ENCODE measurements at places on chromosomes 2 and 18.
A peak's percentile ranks its signal among the peaks of the same experiment; 100 is the strongest.

- no peak for DNase-seq
These were observed 11.7 kb downstream of the WDR7 start for GRCh38 chr18:56662902-56663301.

- peak; percentile 88 for DNase-seq
These were observed 78.5 kb downstream of the RHOB start for GRCh38 chr2:20525041-20526035.

DNA sequence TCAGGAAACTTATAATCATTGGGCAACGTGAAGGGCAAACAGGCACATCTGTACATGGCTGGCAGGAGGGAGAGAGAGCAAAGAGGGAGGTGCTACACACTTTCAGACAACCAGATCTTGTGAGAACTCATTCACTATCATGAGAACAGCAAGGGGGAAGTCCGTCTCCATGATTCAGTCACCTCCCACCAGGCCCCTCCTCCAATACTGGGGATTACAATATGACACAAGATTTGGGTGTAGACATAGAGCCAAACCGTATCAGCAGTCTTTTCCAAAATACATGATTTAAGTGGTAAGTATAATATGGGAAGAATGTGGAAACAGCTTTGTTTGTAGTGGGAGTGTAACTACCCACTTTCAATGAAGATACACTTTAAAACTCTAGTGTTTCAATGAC is 65.0 kb downstream of the EPB41L5 start:
- no peak for DNase-seq

GRCh38 chr18:44725300-44726058 is 44.8 kb downstream of the SETBP1 start:
- no peak for DNase-seq

GRCh38 chr2:86186431-86186830 is 8.8 kb downstream of the IMMT start:
- no peak for DNase-seq

- no peak for DNase-seq
These were observed 1057.2 kb upstream of the PIK3C3 start for GRCh38 chr18:40897884-40898283.

DNA sequence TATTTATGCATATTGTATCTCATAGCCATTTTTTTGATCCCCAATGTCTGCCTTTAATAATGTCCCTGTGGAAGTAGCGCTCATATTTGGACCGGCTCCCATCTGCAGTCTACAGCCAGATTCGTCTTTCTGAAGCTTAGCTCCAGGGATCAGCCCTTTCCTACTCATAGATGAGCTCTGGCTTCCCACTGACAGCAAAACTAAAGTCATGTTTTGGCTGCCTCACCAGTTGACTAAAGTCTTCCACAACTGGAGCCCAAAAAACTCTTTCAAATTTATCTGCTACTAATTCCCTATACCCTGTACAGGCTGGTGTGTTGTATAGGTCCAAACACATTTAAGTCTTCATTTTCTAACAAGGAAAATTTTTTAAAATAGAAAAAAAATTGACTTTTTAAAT is 294.2 kb upstream of the HNMT start:
- no peak for DNase-seq

DNA sequence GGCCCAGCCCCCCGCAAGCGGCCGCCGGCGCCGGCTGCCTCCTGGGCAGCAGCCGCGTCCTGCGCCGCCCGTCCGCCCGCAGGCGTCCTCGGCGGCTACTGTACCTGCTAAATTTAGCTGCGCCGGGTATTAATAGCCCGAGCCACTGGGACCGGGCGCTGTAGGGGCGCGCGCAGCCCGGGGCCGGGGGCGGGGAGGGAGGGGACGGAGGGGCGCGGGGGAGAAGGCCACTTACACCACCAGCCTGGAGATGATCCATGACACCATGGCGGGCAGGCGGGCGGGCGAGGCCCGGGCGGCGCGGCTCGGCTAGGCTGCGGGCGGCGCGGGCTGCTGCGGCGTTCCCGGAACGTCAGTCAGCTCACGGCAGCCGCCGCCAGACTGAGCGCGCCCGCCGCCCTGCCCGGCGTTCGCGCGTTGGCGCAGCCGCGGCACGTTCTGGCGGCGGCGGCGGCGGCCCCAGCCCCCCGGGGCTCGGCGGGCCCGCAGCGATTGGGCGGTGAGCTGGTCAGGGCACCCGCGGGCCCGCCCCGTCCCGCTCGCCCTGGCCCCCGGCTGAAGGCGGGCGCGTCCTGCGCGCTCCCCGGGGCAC is at the start of gene REEP1:
REEP1 (minus strand) TSS at position 383 of the 592 bp plus-strand sequence; CDS start at position 267, 116 bp downstream.
- no peak for DNase-seq

GRCh38 chr2:222797261-222797660 is 63.6 kb upstream of the ACSL3 start:
- no peak for DNase-seq

- DNase-seq: no peak
These were observed 15.8 kb downstream of the INO80C start for GRCh38 chr18:35481960-35482366.

- peak; percentile 43 for DNase-seq
These were observed 24.4 kb upstream of the RAB31 start for GRCh38 chr18:9683418-9684396.

GRCh38 chr2:21367421-21367820 is 243.7 kb downstream of the TDRD15 start:
- no peak for DNase-seq

- DNase-seq: no peak
These were observed 65.5 kb downstream of the BCL2L11 start for GRCh38 chr2:111186121-111186715.

- DNase-seq: peak; percentile 73
These were observed 886.0 kb upstream of the CHAC2 start for GRCh38 chr2:52881606-52882005.

- no peak for DNase-seq
These were observed 35.2 kb downstream of the OTOF start for GRCh38 chr2:26442707-26443106.

DNA sequence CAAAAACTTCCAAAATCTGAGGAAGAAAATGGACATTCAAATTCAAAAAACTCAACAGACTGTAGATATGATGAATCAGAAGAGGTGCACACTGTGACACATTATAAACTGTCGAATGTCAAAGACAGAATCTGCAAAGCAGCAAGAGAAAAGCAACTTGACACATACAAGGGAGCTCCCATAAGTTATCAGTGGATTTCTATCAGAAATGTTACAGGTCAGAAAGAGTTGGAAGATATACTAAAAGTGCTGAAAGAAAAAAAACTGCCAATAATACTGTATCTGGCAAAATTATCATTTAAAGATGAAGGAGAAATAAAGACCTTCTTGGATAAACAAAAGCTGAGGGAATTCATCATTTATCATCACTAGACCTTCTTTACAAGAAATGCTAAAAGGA is 102.7 kb downstream of the CAMKMT start:
- no peak for DNase-seq

GRCh38 chr2:68178954-68179627 is 21.4 kb downstream of the PNO1 start:
- DNase-seq: no peak
